ENCODE measurements at places on chromosomes 3 and 15.

- DNase-seq, result no peak
Measured at GRCh38 chr3:145191543-145191942, 969.4 kb downstream of the PLOD2 start.

GRCh38 chr15:88399021-88399685, 68.0 kb downstream of the MRPL46 start:
- DNase-seq, result no peak

GRCh38 chr3:47404955-47405790, 24.4 kb downstream of the PTPN23 start:
- no peak for DNase-seq

DNA sequence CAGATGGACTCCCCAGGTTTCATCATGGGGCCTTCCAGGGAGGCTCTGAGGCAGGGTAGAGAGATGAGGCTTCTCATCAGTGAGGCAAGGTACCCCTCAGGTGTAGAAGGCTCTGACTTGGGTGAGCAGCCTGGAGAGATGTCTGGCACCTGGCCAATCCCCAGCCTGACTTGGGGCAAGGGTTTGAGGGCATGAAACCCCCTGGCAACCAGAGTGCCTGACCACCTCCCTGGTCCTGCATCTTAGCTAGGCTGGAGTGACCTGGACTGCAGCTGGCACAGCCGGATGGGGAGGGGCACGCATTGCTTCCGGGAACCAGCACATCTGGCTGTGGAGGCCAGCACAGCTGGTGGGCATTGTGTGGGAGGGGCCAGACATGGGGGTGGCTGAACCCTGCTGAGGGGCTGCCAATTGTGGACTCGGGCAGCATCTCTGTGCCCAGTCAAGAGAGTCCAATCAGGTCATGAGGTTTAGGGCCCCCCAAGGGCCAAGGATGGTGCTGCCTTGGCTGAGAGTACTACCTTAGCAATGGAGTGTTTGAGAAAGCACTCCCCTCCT, 1.9 kb downstream of the ZBTB47 start:
- no peak for DNase-seq

- no peak for DNase-seq
Measured at GRCh38 chr15:48532946-48533345, 112.6 kb downstream of the FBN1 start.

DNA sequence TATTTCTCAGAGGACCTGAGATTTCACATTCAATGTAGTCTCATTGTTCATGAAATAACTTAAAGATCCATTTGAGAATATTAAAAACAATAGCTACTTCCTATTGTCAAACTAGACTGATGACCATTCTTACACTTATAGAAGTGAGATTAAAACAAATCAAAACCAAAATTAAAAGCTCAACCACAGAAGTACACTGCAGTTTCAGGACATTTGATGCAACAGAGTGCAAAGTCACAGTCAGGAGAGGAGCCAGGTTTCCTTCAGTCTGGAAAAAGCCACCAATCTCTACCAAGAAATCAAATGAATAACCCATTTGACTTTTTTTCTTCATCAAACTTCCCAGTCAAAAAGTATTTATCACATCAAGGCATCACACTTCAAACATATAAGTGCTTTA, 5.5 kb downstream of the CCPG1 start:
- no peak for DNase-seq

Measured in CD4-positive, alpha-beta T cell treated with Interleukin-12 subunit alpha and Interleukin-12 subunit beta, for 1 hour (primary cell).